Bone marrow (tissue), 2 donors: ENCODE measurements at places on chromosomes 2 and 18.

GRCh38 chr2:224723586-224724217 is 7.5 kb upstream of the CCDC195 start:
- no peak for DNase-seq

DNA sequence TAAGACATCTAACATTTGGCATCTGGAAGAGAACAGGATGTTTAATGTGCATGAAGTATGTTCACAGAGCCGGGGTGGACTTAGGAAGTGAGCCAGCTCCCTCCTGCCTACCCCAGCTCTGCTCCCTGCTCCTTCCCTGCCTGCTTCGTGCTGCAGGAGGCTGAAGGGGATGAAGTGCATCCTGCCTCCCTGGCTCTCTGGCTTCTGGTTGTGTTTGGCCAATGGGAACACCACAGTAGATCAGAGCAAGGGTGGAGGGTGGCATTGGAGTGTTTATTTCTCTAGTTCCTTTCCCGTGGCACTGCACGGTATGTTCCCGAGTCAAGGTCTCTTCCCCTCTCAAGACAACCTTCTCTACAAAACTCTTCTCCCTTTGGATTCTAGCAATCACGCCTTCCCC is 379.9 kb downstream of the CLIP4 start:
- DNase-seq = no peak

DNA sequence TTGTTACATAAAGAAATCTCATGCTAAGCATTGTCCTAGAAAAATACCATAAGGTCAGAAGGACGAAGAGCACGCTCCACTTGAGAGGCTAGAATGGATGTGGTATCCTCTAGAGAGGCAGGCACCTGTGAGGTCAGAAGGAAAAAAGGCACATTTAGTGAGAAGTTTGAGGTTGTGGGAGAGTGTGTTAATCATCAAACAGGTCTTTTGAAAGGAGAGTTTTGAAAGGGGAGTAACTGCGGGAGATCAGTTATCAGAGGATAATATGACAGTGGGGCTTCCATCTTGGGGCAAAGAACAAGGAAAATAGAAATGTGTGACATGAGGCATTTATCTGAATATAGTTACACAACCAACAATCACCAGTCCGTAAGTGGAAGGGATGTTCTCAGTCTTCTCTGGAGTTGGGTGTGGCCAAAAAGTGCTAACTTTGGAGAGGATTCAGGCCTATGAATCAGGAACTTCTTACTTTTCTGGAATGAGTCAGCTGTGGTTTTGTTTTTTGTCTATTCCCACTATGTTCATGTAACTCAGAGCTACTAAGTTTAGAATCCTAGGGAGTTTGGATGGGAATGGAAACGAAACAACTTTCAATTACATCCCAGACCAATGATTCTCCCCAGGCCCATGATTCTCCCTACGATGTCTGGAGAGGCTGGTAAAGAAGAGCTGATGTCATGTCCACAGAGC is 451.4 kb upstream of the ST6GAL2 start:
- no peak for DNase-seq

DNA sequence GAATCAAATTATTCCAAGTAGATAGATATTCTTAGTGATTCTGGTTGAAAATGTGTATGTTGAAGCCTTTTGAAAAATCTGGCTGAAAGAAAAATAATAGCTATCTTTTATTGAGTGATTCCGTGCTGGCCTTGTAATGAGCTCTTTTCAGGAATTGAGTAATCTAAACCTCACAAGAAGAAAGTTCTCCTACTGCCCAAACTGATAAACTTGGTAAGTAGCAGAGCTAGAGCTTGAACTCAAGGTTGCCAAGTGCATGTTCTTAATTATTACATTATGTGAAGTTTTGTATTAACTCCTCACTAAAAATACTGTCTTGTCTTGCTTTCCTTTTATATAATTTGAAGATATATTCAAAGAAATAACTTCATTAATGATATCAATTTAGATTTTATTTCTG is 1.6 kb upstream of the PPP1R1C start:
- no peak for DNase-seq

GRCh38 chr2:861655-862354 is 88.8 kb upstream of the SNTG2 start:
- no peak for DNase-seq

DNA sequence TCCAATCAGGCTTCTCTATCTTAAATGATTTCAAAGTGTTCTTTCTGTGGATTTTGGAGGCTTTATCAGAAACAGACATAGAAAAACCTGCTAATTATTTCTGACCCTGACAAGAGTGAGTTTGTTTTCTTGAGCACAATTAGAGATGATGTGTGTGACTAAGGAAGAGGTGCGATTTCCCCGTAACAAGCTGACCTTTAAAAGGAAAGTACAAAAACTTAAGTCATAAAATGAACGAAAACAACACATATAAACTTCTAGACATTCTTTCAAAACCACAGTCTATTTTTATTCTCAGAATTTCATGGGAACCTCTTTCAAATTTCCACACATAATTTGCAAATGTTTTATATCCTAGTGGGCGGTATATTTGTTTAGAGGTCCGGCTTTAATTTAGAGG is 604.8 kb downstream of the CPS1 start:
- DNase-seq = no peak

DNA sequence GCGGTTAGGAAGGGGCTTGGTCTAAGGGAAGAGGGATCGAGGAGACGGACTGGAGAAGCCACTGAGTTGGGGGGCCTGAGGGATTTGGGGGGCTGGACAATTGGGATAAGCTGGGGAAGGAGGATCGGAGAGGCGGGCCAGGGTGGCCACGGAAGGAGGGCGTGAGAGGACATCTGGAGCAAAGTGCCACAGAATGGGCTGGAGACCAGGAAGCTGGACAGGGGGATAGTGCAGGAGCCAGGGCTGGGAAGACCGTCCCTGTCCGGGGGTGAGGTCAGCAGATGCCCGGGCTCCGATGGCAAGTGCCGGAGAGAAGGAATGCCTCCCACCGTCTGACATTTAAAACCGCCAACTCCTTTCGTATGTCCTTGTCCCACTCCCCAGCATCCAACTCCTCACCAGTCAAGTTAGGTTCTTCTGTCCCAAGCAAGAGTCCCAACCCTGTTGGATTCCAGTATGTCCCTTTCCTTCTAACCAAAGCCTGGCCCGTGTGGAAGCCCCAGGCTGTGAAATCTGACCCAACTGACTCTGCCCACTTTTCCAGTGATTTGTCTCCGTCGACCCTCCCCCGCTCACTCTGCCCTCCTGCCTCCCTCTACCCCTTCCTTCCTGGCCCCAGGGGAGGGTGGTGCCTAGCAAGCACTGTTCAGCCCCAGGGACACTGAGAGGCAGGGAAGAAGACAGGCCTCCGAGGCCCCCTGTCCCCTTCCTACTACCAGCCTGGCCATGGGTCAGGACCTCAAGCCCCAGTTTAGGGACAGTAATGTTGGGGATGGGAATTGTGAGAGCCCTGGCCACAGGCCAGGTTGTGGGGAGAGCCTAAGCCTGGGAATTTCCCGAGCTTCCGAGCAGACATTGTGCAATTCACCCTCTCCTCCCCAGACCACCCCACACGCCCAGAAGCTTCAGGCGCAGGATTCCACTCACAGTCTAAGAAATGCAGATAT is 31.5 kb upstream of the TMBIM1 start:
- DNase-seq = peak; percentile 30

- no peak for DNase-seq
Measured at GRCh38 chr2:2547451-2547850, 216.4 kb upstream of the MYT1L start.

GRCh38 chr2:167451496-167452289 is 563.4 kb downstream of the XIRP2 start:
- DNase-seq = no peak

DNA sequence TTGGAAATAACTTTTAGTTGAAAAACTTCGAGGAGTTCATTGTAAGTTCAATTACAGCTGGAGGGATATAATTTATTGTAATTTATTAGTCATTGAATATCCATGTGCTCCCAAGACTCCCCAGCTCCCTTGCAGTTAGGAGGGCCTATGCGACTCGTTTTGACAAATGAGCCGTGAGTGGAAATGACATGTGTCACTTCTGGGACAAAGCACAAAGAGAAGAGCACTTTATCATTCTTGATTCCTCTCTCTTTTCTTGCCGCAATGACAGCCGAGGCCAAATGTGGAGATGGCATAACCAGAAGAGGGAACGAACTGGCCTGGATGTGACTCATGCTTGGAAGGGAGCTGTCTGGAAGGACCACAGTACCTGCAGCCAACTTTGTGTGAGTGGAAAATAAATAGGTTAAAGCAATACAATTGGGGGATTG is 44.2 kb upstream of the ITSN2 start:
- DNase-seq = no peak

DNA sequence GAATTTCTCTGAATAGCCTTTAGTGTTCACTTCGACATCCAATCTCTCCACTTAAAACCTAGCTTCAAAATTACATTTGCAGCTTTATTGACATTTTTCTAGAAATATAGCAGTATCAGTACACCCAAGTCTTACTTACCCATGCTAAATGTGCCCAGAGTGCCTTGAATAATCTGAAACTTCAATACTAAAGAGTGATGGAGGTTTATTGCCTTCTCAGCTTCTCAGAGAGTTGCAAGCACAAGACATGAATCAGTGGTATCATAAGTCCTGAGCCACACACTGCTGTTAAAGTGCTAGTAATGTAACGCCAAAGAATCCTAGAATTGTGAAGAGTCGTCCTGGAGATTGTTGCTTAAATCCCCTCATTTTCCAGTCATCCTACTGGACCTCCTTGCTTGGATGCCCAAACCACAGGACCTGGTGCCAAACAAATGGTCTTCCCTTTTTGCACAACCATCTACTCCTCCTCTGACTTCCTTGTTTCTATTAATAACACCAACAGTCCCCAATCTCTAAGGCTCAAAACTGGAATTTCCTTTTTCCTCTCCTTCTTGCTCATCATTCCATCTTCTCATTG is 83.2 kb upstream of the SPATS2L start:
- DNase-seq = no peak

DNA sequence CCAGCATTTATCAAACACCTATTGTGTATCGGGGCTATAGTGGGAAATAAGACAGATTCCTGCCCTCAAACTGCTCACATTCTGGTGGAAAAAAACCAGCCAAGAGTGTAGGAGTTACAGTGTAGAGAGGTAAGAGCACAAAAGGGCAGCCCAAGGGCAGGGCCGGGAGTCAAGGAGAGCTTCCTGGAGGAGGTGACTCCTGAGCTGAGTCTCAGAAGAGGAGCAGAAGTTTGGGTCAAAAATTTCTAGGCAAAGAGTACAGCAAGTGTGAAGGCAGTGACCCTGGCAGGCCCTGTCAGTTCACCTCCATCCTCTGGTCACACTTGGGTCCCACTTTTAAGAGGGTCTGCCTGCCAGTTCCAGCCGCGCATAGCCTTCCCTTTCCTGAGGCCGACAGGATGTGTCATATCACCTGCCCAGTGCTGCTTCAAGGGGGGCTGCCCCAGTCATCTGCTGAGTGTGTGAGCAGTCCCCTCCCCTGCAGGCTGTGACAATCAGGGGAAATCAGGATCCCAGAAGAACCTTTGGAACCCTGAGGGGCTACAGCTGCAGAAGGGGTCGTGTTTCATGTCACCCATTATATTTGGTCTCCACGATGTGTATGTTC is 118.4 kb downstream of the GLI2 start:
- no peak for DNase-seq

DNA sequence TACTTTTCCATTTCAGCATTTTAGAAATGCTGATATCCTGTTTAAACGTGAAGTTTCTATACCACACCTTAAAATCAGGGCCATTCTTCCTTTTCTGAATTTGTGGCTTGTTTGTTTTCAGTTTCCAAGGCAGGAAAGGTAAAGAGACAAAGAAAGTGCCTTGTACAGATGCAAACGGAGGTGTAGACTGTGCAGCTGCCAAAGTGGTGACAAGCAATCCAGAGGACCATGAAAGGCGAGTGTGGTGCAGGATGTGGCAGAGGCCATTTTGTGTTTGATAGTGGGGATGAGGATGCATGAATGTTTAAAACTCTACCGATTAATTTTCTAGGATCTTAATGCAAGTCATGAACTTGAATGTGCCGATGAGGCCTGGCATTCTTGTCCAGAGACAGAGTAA is 733 bp downstream of the C2orf74 start:
- DNase-seq = no peak

DNA sequence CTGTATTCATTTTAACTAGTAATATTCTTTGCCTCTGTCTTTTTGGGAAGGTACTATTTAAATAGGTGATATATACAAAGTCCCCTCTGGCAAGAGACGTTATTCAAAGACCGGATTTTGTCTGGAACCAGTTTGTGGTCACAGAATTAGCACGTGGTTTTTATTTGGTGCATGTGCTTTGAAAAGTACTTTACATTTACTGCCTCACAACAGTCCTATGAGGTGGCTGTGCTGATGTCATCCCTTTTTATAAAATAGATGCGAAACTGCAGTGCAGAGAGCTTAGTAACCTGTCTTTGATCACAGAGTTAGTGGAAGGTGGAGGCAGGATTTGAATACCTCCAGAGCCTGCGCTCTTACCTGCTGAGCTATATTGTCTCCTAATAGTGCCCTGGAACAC is 4.0 kb downstream of the LPIN1 start:
- DNase-seq = no peak

- no peak for DNase-seq
Measured at GRCh38 chr2:235945608-235946140, 222.5 kb downstream of the GBX2 start.

DNA sequence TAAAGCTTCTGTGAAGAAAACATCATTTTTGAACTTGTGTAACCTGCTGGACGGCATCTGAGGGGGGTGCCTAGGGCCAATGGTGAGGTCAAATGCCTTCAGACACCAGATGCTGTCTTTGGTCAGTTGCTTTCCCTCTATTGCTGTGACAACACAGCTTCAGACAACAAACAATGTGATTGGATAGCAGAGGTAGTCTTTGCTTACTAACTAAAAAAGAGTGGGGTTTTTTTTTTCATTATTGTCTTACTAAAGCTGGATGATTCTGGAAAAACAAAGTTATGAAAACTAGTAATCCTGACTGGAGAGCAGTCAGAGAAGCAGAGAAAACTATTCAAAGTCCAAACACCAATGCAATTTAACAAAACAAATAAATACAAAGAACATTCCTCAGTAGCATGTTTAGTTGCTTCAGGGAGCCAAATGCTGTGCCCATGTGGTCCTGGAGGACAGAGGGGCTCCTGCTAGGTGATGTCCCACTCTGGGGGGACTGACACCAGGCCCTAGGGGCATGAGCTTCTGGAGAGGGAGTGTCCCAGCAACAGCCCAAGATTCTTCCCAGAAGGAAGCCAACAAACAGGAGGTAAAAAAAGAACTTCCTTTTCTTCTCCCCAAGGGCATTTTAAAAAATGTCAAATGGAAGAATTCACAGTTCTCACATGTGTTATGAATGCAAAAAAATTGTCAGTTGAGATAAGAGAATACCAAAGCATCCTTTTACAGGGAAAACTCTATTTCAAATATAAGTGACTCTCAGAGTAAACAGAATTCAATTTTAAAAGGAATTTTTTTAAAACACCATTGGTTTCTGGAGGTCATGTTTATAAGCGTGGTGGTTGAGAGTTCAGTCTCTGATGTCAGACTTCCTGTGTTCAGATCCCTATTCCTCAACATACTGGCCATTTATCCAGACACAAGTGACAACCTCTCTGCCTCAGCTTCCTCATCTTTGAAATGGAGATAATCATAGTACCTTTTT is 181.1 kb upstream of the PGAP1 start:
- no peak for DNase-seq
